MCF 10A (cell line): ENCODE measurements at places on chromosomes 6 and 20. TPM values are rescaled to one million over a fixed set of nuclear protein-coding genes. Genes with fewer than 3 reads are reported as not detected.

Gene MCCD1
- not detected in 2 replicates for total RNA-seq

DNA sequence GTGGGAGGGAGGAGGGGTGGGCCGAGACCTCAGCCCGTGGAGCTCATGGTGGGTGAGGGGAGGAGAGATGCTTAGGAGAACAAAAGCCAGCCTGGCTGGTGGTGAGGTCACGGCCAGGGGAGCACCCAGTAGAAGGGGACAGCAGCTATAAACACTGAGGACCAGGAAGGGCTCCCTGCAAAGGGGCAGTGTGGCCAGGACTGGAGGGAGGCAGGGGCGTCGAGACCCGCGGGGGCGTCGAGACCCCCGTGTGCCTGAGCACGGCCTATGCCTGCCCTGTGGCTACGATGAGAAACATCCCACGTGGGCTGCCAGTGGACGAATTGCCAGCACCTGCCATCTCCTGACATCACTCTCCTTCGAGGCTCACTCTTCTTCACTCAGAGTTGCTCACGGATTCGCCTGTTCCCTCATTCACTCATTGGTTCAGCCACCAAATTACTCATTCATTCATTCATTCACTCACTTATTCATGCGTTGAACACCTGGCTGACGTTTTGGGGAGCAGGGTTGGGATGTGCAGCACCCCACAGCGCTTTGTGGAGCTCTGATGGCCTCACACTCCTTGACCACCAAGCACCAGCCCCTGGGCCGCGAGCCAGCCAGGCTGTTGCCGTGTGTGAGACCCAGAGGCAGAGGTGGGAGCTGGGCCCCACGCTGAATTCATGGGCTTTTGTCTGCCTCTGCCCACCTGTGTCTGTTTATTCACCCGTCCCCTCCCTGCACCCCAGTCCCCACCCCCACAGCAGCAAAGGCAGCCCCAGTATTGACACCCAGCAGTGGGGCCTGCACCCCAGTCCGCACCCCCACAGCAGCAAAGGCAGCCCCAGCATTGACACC is 61.2 kb upstream of the BHLHE23 start:
- DNase-seq = no peak

Gene GNRH2
- 0.88 and 1.0 TPM in 2 replicates for total RNA-seq

DNA sequence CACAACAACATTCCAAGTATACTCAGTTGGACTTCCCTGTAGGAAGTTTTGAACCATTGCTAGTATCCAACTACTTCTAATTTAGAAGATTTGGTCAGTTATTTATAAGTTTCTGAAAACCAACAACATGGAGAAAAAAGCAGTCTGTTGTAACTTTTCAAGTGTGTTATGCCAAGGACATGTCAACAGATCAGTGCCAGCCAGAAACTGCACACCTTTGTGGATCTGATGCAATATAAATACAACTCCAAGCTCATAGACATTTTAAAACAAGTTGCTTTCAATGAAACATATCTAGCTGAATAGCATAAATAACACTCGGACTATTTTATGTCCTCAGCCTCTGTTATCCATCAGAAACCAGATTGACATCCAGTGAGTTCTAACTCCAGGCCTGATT is 58.3 kb upstream of the CARMIL1 start:
- peak; percentile 16 for DNase-seq

- DNase-seq = no peak
Observed at GRCh38 chr20:49969946-49970345, 12.8 kb upstream of the SNAI1 start.

- DNase-seq = no peak
Observed at GRCh38 chr20:38159566-38159956, 5.5 kb downstream of the TGM2 start.

DNA sequence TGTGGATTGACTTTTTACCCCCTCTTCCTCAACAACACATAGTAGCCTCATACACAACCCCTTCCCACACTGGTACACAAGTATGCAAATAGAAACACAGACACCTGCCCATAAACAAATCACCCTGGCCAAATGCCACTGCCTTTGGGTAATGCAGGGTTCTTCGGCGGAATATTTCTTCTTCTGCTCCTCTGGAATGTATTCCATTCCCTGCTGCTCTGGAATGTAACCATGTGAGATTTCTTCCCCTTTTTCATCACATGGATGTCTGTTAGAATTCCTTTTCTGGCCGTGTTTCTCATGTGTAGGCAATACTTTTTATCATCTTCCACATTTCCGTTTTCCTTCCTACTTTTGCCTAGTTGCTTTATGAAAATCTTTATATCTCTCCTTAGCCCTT is 76.1 kb upstream of the TPD52L1 start:
- no peak for DNase-seq

GRCh38 chr6:123288649-123289048 is 292.6 kb downstream of the CLVS2 start:
- no peak for DNase-seq

- no peak for DNase-seq
Observed at GRCh38 chr6:8574311-8574710, 139.0 kb upstream of the SLC35B3 start.

DNA sequence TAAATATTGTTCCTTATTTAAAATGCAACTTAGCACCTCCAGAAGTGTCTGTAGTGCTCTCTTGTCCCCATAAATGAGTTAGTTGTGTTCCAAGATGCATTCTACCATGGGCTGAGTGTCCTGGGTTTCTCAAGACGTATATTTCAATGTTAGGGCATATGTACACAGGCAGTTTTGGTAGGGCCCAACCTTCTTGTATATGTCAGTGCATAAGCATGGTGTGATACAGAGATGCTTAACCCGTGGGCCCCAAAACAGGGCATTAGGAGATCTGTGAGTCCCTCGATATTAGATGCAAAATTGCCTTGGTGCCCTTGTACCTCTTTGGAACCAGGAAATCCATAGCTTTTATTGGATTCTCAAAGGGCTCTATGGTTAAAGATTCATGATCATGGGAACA is 91.5 kb upstream of the HIVEP1 start:
- no peak for DNase-seq

- DNase-seq = no peak
Observed at GRCh38 chr6:118528129-118528528, 20.0 kb upstream of the PLN start.

Gene ANKEF1
- 5.6 and 7.2 TPM in 2 replicates for total RNA-seq

Gene STK4
- total RNA-seq = 47.7 and 51.4 TPM in 2 replicates

- DNase-seq = no peak
Observed at GRCh38 chr20:50215101-50215690, 24.6 kb downstream of the CEBPB start.

GRCh38 chr6:20706238-20706938 is 172.1 kb downstream of the CDKAL1 start:
- DNase-seq = peak; percentile 59

DNA sequence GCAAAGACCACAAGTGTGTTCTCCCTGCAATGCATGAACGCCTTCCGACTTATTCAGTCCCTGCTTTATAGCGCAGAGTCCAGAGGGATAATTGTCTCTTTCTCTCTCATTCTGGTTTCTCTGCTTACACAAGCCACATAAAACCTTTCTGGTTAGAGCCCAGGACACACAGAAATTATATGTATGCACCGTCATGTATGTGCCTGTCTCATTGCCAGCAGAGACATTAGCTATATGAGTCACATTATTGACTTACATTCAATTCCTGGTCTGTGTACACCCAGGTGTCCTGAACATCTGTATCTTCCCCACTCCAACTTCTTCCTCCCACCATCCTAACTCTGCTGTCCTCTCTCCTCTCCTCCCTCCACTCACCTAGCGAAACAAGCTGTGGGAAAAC is 44.0 kb downstream of the LRFN2 start:
- DNase-seq = no peak

Gene LY6G6D
- not detected in 2 replicates for total RNA-seq
